H4 (cell line): ENCODE measurements at places on chromosomes 11 and 22. TPM values are rescaled to one million over a fixed set of nuclear protein-coding genes. Genes with fewer than 3 reads are reported as not detected.

The PANX3 gene
- not detected in 2 replicates for total RNA-seq

The LGALS1 gene
- 1,239 and 1,549 TPM in 2 replicates for total RNA-seq

The BTBD18 gene
- total RNA-seq, result not detected in 2 replicates

The SLC5A12 gene
- total RNA-seq, result not detected in 2 replicates

The PLXNB2 gene
- total RNA-seq, result 42.4 and 53.2 TPM in 2 replicates

The SLC6A5 gene
- not detected in 2 replicates for total RNA-seq

The C11orf86 gene
- total RNA-seq, result not detected in 2 replicates

The CEND1 gene
- total RNA-seq, result not detected in 2 replicates

The CRYBB2 gene
- total RNA-seq, result 0.51 and 1.6 TPM in 2 replicates

The CASP5 gene
- total RNA-seq, result not detected in 2 replicates

The THRSP gene
- total RNA-seq, result not detected in 2 replicates

The RAB36 gene
- total RNA-seq, result 3.0 and 3.7 TPM in 2 replicates

The APOL2 gene
- 31.6 and 44.0 TPM in 2 replicates for total RNA-seq

The TTC36 gene
- total RNA-seq, result 0.19 TPM in 1 of 2 replicates, not detected in the other

The GLYATL2 gene
- 1.0 and 1.4 TPM in 2 replicates for total RNA-seq

The RASD2 gene
- total RNA-seq, result 0.08 and 0.43 TPM in 2 replicates

The FOLH1 gene
- 1.5 and 4.6 TPM in 2 replicates for total RNA-seq

The MIAT gene
- total RNA-seq, result under 0.01 TPM in 1 of 2 replicates, not detected in the other

The PKDREJ gene
- total RNA-seq, result not detected in 2 replicates

The PARVA gene
- 36.0 and 37.1 TPM in 2 replicates for total RNA-seq

The FZD4 gene
- total RNA-seq, result 8.8 and 10.5 TPM in 2 replicates

The PHRF1 gene
- total RNA-seq, result 14.5 and 15.3 TPM in 2 replicates
